Stimulated activated CD4-positive, alpha-beta T cell treated with anti-CD3 and anti-CD28 coated beads, Interleukin-4, amount 100 ng/mL, for 48 hours (primary cell): ENCODE measurements at places on chromosomes 3 and 15.

DNA sequence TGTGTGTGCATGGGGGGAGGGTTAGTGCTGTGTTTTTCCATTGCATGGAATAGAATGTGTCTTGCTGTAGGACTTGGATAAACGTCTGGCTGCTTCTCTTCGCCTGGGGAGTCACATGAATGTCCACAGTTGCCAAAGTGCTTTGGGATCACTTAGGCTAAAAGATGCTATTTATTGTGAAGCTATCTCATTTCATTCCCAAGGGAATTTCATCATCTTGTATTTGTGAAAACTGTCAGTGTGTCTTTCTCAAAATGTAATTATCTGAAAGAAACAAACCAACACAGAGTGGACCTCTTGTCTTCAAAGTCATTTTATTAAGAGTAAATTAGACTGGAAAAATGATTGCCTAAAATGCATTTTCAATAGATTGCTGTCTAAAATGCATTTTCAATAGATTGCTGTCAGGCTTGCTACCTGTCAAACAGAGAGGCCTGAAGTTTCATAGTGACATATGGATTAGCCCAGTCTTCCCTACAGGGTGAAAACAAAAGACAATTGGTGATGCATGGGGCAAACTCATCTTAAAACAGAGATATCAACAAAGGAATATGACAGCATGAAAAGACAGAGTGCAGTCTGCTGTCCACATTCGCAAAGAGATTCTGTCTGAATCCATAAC is 117.1 kb upstream of the GOLIM4 start:
- no peak for DNase-seq

DNA sequence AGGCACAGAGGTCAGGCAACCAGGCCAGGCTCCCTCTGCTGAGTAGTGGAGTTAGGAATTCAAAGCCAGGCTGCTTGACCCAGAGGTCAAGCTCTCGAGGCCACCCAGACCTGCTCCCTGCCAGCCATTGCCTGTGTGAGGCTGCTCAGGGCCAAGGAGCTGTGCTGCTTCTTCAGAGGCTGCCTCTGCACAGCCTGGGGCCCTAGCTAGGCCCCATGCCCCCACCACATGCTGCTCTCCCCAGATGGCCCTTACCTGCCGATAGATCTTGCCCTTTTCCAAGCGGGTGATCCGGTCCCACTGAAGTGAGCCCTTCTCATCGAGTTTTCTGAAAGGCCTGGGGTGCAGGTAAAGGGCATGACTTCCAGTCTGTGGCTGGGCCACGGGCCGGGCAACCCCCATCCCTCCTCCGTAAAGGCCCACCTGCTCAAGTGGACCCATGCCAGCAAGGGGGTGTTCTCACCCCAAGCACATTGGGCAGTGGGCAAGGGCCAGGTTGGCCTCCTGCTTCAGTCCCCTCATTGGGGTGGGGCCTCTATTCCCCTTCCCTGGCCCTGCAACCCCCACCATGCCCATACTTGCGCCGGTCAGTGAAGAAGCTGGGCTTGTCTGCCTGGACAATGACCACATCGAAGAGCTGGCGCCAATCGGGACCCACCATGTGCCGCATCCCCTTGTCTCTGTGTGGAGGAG is 6.5 kb downstream of the NT5DC2 start:
- DNase-seq = no peak

DNA sequence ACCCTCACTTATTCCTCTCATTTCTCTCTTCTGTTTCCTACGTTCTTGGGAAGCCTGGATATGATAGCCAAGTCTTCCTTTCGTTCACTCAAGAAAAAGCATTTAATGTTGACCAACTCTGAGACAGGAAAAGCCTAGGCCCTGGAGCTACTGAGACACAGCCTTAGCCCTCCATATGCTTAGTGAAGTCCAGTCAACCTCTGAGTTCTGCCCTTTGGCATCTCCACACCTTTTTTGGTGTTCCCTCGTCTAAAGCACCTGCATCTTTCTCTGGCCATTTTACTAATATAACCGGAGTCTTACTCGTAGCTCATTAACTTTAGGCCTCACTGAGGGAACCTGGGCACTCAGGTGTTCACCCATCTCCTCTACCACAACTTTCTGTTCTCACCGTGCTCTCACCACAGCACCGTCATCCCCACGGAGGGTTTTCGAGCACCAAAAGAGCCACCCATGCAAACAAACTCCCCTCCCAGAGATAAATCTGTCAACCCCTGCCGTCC is 632 bp downstream of the MTHFS start:
- no peak for DNase-seq

- no peak for DNase-seq
These were observed 2.3 kb downstream of the SUCNR1 start for GRCh38 chr3:151875759-151876158.

DNA sequence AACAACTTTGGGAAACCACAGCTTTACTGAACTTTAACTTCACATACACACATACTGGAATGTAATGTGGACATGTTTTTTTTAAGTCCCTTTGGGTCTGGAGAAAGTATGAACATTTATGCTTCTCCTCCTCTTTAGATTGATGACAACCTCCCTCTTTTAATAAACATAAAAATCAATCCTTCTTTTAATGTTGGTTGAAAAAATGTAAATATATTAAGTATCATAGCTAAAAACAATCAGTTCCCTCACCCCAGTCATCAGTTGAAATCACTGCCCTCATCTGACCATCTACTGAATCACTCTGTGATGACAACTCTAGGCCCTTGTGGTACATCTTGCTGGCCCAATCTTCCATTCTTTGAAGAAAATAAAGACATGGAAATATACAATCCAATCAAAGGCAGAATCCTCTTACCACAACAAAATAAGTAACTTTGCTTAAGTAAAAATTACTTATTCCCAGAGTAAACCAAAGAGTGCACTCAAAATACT is 6.4 kb downstream of the AAGAB start:
- no peak for DNase-seq

DNA sequence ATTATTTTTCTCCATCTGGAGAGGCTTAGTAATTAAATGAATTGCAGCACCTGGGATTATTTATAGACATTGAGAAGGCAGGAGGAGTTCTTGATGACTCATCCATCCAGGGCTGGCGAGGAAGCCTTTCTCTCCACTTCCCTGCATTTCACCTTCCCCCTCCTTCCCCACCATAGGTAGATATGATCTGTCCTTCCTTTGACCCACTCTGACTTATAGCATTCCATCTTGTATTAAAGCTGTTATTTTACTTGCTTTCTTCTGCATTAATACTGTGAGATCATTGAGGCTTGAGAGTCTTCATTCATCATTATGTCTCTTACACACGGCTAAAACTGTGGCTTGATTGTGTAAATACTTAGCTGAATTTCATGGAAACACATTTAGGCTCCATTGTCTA is 288.8 kb downstream of the FEZF2 start:
- no peak for DNase-seq

DNA sequence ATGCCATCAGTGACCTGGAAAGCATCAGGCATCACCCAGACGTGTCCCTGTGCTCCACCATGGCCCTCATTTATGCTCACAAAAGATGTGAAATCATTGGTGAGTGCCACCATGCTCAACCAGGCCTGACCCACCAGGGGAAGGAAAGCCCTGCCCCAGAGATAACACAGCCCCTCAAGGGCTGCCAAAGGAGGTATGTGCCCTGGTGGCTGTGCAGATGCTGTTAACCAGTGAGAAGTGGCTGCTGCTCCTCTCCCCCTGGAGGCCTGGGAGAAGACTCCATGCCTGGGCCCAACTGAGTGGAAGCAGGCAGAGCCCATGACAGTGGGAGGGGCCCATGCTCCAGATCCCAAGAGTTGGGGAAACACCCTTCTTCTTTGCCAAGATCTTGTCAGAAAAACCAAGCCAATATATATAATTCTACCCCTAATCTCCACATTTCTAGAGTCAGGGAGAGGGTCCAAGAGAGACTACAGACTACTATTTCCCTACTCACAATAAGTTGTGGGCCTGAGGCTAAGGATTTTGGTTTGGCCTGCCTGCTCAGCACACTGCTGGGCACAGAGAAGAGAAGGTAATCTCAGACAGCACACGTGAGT is 2.7 kb downstream of the TTC21A start:
- DNase-seq = no peak

GRCh38 chr15:80404057-80404760 is at the start of gene ARNT2:
Gene ARNT2, plus strand, starts transcription at chr15:80404382. Its CDS starts 134 bp downstream, at chr15:80404516.
- no peak for DNase-seq

DNA sequence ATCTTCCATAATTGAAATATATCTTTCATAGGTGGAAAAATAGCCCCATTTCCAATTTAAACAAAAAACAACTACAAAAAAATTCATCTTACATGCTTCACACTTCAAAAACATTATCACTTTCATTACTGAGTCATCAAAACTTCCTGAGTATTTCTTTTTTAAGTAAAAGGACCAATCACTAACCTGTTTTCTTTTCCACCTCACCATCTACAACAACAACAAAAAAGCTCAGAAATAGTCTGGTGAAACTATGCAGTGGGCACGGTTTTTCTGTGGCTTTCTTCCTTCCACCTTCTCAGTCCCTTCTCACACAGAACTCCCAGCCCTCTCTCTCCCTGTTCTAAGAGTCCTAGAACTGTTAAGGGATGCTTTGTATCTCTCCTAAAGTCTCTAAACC is 20.3 kb upstream of the TNIK start:
- no peak for DNase-seq

DNA sequence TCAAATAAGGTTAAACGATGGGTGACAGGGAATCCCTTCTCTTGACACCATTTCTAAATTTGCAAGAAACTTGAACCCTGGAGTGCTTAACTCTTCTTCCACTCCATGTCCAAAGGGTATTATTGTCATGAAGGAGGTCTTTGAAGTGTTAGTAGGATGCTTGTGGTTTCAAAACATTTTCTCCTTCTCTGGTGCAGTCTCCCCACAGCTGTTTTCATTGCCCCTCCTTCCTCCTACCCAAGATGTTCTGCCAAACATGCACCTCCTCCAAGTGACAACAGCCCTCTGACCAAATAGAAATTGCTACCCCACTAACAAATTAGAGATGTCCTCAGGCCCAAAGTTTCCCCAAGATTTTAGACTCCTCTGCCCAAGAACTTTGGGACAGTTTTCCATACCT is 151.4 kb downstream of the POLR2M start:
- DNase-seq = no peak

GRCh38 chr3:12963922-12964701 is 109.1 kb downstream of the IQSEC1 start:
- DNase-seq = no peak

DNA sequence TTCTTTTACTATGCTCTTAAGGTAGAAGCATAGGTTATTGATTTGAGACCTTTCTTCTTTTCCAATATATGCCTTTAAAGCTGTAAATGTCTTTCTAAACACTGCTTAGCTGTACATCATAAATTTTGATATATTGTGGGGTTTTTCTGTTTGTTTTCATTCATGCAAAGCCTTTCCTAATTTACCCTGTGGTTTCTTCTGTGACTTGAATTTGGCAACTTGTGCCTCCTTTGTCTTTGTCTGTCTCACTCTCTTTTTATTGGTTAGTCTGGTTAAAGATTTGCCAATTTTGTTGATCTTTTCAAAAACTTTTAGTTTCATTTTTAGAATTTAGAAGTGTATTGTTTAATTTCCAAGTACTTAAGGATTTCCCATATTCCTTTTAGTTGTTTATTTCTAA is 343.1 kb downstream of the OXSM start:
- DNase-seq = no peak

DNA sequence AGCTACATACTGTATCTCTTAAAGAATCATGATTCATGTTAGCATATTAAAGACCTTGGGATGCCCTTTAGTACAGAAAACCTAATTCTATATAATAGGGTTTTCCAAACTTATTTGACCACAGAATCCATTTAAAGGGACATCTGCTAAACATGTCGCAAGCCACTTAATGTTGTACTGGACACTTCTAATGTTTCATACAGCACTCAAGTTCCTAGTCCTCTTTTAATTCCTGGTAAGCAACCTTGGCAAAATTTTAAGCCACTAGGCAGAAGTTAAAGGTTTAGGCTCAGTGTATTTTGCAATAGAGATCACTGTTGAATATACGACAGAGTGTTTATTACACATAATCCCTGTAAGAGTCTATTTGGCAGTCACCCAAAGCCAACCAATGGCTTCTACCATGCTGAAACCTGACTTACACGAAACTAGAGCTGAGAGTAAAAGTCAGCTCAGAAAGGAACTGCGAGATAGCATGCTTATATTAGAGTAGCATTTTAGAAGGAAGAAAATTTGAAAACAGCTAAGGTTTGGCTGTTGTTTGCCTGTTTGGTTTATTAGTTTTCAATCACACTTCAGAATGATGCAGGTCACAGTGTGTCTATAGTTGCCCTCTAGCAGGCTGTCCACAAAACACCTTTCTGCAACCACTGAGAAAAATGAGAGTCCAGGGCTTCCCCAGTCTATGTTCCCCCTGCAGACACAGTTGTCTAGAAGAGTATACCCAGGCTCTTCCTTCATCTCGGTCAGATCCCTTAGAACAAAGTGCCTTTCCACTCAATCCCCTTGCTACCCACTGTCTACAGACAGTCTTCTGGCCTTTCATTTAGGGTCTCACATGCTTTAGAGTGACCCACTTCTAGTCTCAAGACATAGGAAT is 104.4 kb downstream of the FMN1 start:
- DNase-seq = no peak

DNA sequence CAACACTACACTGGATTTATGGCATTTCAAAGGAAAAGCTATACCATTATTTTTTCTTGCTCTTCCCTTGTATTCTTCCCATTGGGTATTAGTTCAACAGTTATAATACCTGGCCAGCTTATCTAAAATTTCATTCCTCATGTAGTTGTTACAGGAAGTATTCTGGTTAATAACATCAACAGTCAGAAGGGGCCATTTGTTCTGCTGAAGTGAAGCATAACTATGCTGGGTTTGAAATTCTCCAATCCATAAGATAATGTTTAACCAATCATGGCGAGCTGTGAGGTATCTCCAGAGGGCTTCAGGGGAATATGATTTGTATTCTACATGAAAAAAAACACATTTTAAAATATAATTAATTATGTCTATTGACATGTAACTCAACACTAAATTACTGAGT is 43.4 kb downstream of the SPG11 start:
- no peak for DNase-seq

- DNase-seq = peak; percentile 6
These were observed 970 bp downstream of the DPPA4 start for GRCh38 chr3:109336291-109336861.

DNA sequence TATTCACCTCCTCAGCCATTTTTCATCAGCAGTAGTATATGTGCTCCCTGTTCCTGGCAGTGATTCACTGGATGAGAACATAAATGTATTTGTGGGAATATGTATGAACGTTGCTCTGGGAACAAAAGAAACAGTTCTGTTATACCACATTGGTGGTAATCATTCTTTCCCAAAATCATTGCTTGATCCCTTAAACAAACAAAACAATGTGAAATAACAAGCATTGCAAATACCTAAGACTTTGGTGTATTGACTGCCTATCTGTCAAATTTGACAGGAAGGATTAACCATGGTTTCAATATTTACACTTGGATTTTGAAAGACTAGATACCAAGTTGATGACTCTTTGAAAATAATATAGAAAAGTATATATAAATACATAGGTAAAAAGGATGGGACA is 284.1 kb downstream of the FHIT start:
- DNase-seq = no peak

GRCh38 chr3:10824468-10824867 is 8.4 kb downstream of the SLC6A11 start:
- DNase-seq = no peak

DNA sequence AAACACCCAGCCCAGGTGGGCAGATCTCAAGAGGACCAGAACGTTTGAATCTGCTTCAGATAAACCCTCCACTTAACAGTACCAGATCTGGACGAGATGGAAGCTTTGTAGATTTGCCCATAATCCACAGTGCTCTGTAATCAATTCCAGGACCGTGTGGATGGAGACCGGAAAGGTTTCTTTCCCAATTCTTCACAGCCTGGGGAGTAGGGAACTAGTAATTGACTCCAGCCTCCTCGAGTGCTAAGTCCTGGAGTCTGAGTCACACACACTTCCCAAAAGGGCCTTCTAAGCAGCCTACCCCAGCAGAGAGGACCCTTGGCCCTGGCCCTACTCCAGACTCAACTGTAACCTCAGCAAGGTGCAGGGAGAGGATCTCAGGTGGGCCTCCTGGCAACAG is 56.2 kb upstream of the TSEN2 start:
- no peak for DNase-seq
